ENCODE measurements at places on chromosomes 2 and 18. TPM values are rescaled to one million over a fixed set of nuclear protein-coding genes. Genes with fewer than 3 reads are reported as not detected.

PSMA8 gene
- total RNA-seq: not detected

IL1RL2 gene
- total RNA-seq: 2.4 TPM

SERPINB3 gene
- not detected for total RNA-seq

LIPG gene
- 96.0 TPM for total RNA-seq

TBR1 gene
- not detected for total RNA-seq

ALKAL2 gene
- total RNA-seq: not detected

ZAP70 gene
- total RNA-seq: 1.8 TPM

UGT1A10 gene
- 140 TPM for total RNA-seq

OTOF gene
- not detected for total RNA-seq

PRLH gene
- total RNA-seq: not detected

TRMT61B gene
- total RNA-seq: 11.6 TPM

AMER3 gene
- not detected for total RNA-seq

AKAIN1 gene
- not detected for total RNA-seq

RRM2 gene
- 264 TPM for total RNA-seq

L3MBTL4 gene
- not detected for total RNA-seq

TSPYL6 gene
- not detected for total RNA-seq

ATP9B gene
- total RNA-seq: 24.9 TPM

Data from HT-29 (cell line).